ENCODE measurements at places on chromosomes 6 and 20.

DNA sequence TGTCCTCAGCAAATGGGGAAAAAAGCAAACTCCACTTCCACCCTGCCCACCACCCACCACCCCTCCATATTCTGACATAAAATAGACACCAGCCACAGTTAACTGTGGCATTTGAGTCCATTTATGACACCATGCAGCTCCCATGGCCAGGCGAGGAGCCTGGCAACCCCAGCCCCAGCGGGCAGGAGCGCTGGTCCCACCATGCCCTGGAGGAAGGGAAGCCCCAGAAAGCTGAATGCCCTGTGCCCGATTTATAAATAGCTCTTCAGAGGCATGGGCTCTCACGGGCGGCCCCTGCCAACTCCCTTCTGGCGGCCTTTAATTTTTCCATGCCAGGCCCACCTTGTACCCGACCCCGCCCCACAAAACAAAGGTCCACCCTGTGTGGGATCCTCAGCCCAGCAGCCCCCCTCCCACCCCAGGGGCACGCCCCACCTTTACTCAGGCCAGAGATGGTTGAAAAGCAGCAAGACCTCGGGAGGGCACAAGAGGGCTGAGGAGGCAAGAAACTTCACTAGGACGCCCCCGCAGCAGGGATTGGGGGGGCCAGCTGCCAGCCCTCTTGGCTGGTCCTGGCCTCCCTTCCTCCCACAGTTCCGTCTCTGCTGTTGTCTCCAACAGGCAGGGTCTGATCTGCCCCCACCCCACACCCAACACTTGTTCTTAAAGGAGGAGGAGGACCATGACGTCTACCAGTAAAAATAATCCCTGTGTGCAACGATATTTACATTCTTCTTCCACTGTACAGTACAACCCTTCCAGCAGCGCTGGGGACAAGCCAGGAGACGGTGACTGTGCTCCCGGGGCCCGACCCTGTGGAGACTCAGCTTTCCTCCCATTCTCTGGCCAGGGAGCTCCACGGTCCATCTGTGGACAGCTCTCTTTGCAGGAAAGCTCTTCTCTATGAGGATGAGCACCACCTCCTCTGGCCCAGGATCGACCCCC is 115.6 kb upstream of the CDYL start:
- DNase-seq = no peak

GRCh38 chr6:134258849-134259306 is 59.0 kb downstream of the SGK1 start:
- DNase-seq = no peak

DNA sequence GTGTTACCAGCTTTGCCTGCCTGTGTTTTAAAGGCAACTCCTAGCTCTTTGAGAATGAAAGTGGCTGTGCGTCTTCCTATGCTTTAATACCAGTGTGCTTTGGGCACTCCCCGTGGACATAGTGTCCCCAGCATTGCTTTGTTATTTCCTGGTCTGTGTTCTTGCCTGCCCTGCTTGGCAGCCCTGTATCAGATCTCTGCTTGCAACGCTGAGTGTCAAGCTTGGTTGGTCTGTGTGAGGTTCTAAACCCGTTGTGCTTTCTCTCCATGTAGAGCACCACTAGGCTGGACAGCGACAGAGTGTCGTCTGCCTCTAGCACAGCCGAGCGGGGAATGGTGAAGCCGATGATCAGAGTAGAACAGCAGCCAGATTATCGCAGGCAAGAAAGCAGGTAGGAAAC is 80.2 kb downstream of the AFDN start:
- DNase-seq = no peak

- DNase-seq = no peak
Measured at GRCh38 chr6:156658186-156658965, 118.8 kb upstream of the ARID1B start.

DNA sequence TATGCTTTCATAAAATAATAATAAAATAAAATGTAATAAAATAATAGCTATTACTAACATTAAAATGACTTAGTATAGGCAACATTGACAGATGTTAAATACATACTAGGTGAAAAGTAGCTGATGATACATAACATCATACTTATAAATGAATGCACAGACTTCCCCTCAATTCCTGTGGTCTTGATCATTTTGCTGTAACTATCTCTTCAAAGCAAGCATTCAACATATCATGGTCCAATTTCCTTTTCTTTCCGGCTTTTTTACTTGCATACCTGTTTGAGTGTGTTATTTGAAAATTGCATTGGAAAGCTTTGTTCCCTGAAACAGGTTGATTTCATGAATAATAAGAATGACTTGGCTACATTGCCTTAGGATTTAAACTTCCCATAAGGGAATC is 309.3 kb downstream of the HDGFL1 start:
- DNase-seq = no peak

GRCh38 chr6:103177791-103178190 is 1681.9 kb downstream of the HACE1 start:
- DNase-seq = no peak

DNA sequence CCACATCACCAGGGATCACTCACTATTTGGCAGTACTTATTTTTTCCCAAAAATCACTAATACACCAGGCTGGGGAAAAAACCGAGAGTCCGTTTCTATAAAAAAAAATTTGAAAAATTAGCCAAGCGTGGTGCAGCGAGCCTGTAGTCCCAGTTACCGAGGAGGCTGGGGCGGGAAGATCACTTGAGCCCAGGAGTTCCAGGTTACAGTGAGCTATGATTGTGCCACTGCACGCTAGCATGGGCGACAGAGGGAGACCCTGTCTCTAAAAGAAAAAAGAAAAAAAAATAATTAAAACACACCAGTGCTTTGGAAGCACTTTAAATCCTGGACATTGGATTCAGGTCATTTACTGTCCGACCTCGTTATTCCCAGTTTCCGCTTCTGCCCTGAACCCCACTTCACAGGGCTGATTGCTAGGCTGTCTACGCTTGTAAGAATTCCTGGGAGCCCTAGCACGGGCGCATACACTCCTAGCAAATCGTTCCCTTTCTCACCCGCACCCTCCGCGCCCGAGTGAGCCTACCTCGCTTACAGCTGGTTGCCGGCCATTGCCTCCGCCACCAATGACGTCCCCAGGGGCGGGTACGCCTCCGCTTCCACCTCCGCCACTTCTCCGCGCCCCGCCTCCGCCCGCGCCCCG is at the start of gene TPMT:
TSS of gene TPMT (minus strand) at position 571 of the 643 bp plus-strand sequence. CDS start 5,950 bp downstream, outside the sequence.
- DNase-seq = no peak

DNA sequence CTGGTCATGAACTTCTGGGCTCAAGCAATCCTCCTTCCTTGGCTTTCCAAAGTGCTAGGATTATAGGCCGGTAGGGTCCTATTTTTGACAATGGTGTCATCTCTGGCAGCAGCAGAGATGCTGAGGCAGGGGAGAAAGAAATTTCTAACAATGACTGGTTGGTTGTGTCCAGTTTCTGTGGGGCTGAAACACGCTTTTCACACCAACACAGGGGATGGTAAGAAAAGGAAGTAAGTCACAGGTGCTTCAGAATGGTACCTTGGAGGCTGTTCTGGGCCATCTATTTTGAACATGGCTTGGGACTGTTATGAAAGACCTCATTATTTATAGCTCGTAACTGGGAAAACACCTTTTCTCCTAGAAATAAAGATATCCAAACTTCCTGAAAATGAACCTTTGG is 72.6 kb downstream of the GJA10 start:
- no peak for DNase-seq

- DNase-seq = no peak
Measured at GRCh38 chr6:116027801-116028200, 32.9 kb downstream of the FRK start.

DNA sequence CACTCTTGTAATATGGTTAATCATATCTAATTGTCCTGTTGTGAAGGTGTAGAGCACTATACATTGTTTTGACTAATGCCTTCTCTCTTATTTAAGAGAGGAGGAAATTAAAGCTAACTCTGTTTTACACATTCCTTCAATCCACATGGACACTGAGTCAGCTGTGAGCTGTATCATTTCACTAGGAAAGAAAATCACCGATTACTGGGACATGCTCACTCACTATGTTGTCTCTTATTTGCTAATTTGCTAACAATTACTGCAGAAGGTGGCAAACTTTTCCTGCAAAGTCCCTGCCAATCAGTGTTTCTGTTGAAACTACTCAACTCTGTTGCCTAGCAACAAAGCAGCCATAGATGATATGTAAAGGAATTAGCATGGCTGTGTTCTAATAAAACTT is 98.2 kb downstream of the BCAS1 start:
- DNase-seq = no peak

DNA sequence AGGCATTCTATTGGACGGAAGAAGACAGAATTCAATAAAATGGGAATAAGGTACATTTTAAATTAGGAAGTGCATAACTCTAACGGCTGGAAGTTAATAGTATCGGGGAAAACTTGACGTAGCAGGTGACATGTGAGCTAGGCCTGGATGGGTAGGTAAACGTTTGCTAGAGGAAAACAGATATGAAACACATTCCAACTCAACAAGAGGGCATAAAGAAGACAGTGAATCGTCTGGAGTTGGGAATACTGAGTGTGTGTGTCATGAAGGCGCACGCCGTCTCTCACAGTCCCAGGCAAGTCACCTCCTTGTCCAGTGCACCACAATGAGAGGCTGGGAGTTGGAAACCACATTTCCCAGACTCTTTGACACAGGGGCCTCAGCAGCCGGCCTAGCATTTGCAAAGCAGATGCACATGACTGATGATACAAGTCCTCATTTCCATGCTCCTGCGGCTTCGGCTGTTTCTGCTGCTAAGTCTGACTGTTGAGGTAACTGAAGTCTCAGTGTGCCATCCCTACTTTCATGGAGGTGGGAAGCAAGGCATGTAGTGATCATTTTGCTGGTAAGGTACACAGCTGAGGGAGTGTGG is 16.5 kb upstream of the NHSL1 start:
- no peak for DNase-seq

- no peak for DNase-seq
Measured at GRCh38 chr20:58698741-58699622, 6.4 kb downstream of the NPEPL1 start.

GRCh38 chr6:24662236-24662635 is 4.5 kb downstream of the TDP2 start:
- DNase-seq = no peak

DNA sequence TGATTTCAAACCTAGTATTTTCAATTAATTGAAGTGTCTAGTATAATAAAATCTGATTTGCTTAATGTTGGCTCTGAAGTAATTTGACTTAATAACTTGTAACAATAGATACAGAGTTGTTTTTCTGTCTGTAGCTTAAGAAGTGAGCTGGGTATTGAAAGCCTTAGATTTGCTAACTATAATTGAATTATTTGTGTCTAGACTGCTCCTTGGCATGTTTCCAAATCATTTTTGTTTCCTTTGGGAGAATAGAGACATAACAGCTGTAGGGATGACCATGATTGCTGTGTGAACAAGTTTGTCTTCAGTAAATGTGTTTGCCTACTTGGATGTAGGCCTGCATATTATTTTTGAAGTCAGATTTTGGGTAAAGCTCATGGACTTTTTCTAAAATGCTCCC is 115.4 kb downstream of the SCAF8 start:
- DNase-seq = no peak

DNA sequence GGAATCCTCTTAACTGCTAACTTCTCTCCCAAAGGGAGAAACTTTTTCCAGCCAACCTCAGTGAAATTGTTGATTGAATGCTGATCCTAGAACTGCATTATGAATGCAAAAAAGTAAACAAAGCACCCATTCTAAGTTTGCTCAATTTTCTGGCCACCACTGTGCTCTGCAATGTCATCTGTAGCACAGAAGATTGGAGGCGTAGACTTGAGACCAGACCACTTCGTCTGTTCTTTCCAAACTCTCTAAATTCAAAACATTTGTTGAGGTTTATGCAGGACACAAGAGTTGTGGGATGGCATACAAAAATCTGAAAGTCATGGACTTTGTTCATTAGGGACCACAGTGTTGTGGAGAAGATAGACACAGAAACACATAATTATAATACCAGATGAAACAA is 11.1 kb upstream of the TSPYL1 start:
- DNase-seq = no peak

DNA sequence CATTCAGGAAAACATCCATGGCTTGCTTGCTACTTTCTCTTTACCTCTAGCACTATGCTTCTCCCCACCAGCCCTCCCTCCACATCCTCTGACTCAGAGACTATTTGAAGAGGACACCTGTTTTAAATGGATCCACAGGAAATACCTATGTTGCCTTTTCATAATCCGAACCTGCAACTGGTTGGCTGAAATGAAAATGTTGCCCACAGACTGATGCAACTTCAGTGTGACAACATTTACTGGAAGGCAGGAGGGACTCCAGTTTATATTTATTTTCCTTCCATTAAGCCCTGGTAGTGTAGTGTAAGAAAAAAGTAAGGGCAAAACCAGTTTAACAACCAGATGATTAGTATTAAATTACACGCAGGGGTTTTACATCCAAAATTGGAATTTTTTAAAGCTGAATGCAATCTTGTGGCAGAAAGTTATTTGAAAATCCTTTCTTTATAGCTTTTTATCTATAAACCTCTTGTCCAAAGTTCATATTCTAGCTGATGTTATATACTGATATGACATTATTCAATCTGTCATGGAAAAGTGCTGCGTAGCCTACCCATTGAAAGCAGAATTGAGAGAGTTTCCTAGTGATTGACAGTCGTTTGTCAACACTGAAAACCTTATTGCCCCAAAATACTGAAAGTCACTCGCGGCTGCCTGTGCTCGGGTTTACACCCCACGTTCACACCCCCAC is 881 bp upstream of the AIG1 start:
- DNase-seq = no peak

GRCh38 chr6:114592506-114592905 is 249.7 kb upstream of the HS3ST5 start:
- no peak for DNase-seq

DNA sequence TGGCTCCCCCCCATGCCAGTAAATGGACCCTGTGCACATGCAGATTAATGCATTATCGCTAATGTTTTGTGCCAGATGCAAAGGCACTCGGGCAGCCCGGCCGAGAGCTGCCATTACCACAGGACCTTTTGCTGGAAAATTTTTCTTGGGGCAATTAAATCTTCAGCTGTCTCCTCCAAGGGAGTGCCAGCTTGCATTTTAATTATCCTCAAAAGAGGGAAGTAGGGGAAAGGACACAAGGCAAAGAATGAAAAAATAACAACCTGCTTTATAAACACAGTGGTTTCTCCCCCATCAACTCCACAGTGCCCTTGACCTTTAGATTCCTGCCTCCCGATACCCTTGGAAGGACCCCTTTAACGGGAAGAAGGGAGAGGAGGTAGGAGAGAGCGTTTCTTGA is 48.2 kb downstream of the PDYN start:
- DNase-seq = no peak

DNA sequence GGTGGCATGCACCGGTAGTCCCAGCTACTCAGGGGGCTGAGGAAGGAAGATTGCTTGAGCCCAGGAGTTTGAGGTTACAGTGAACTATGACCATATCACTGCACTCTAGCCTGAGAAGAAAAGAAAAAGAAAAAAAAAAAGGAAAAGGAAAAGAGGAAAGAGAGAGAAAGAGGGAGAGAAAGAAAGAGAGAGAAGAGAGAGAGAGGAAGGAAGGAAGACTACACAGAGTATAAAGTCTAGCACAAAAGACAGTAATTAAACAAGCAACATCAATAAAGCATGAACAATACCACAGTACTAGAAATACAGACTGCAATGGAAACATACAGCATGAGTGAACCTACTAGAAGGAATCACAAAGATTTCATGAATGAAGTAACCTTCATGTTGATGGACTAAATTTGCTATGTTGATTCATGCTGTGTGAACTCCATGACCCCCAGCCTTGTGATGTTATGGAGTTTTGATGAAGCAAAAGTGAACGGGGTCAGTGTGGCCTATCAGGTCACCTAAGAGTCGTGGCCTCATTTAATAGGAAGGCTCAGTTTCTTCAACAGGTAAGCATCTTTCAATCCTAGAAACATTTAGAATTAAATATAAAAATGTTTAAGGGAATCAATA is 57.6 kb downstream of the NUDT3 start:
- DNase-seq = no peak

GRCh38 chr20:1509237-1509636 is 18.0 kb upstream of the SIRPB2 start:
- DNase-seq = peak; percentile 39

- DNase-seq = no peak
Measured at GRCh38 chr20:37301558-37301957, 12.1 kb downstream of the MANBAL start.
